ENCODE measurements at places on chromosomes 6 and 20.

DNA sequence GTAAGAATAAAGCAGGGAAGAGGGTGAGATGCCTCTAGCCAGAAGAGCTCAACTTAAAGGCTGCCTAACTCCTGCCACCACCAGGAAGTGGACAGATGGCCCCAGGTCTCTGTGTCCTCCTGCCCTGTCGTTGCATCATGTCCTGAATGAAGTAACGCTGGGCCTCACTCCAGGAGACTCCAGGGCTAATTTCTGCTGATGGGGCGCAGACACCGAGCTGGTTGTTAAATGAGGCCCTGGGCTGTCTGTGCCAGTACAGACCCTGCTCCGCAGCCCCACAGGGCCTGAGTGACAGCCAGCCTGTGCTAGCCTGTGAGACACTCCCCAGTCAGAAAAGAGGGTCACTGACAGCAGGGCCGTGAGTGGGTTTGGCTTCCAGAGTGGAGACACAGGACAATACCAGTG lies 6.5 kb downstream of the IP6K3 start:
- DNase-seq = no peak

GRCh38 chr6:34414999-34415858 lies 10.6 kb downstream of the RPS10 start:
- peak; percentile 52 for DNase-seq

- peak; percentile 87 for DNase-seq
These were observed 62.3 kb downstream of the KIAA0319 start for GRCh38 chr6:24583463-24584381.

- DNase-seq = no peak
These were observed 1.5 kb upstream of the CRIP3 start for GRCh38 chr6:43310134-43310533.

DNA sequence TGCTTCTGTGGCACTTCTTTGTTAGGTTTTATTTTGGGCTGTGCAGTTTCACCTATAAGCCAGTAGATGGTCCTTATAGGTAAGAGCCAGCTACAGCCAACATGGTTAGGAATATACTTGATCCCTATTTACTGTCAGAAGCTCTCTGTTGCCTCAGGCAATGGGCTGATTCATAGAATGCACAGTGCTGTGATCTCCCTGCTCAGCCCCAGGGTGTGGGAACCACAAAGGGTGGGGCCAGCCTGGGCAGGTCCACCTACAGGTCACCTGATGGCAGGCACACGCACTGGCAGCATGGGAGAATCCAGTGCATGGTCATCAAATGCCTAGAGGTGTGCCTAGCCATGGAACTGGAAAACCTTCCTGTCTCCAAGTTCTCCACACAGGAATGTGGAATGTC lies 191.9 kb downstream of the MOXD1 start:
- DNase-seq = no peak

DNA sequence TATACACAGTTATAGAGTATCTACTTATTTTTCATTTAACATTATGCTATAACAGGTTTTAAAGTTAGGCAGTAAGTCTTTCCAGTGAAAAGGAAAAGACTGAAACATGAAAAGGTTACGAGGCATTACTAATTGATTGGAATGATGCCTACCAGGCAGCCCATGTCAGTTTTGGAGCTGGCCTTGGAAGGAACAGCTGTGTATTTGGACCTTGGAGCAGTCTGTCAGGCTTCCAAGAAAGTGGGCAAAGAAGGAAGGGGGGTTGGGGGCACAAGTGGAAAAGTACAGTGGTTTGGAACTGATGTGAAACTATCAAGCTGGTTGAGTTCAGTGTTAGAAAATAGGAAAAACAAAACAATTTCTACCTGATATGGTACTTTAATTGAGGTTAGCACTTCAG lies 41.7 kb downstream of the SLC16A10 start:
- DNase-seq = no peak

- no peak for DNase-seq
These were observed 120.7 kb downstream of the MTFR2 start for GRCh38 chr6:136129365-136129764.

DNA sequence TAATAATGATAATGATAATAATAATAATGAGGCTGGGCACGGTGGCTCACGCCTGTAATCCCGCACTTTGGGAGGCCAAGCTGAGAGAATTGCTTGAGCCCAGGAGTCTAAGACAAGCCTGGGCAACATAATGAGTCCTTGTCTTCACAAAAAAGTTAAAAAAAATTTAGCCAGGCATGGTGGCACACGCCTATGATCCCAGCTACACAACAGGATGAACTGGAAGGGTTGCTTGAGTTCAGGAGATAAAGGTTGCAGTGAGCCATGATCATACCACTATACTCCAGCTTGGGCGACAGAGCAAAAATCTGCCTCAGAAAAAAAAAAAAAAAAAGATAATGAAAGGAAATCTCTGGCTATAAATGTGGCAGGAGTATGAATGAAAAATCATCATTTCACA lies 213.4 kb downstream of the HIVEP2 start:
- no peak for DNase-seq

- no peak for DNase-seq
These were observed 26.1 kb downstream of the C20orf203 start for GRCh38 chr20:32647606-32648005.

DNA sequence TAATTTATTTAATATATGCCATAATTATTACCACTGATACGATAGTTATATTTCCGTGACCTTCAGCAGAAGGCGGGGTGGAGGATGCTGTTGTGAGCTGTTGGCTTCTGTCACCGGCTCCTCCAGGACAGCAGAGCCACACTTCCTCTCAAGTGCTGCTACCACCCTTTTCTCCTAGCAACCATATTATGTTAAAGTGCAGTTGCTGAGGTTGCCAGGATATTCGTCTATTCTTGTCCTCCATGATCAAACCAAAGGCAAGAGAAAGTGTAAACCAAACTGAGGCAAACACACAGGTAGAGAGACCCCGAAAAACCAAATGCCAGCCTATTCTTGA lies 27.8 kb downstream of the RGS17 start:
- DNase-seq = no peak

GRCh38 chr6:23414051-23414445 lies 712.0 kb upstream of the NRSN1 start:
- DNase-seq = peak; percentile 20

- DNase-seq = peak; percentile 42
These were observed 19.4 kb upstream of the MRGBP start for GRCh38 chr20:62776692-62777527.

DNA sequence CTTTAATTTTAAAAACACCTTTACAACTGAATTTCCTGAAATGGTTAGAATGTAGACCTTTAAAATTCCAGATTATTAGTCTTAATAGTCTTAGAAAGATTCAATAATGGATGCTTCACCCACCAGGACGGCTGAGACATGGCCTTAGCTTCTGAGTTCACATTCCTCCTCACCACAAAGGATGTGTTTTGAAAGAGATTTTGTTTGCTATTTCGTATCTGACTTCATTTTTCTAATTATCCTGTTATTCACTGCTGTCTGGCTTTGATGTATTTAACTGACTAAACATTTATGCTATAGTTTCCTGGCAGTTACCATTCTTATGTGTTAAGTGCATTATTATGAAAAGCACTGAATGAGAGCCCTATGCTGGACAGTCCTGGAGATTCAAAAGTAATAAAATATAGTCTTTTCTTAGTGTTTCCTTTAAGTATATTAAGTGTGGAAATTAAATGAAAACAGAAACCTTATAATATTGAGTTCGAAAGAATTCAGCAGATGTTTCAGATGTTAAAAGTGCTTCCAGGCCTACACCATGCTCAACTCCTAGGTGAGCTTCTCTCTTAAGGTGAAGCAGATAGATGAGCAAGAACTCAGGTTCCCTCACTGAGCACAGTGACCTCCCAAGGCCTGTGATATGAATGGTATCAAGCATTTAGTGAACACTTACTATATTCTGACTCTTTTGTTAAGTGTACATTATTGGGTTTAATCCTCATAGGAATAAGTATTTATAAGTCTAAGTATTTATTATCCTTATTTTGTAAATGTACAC lies 40.3 kb downstream of the MAP3K4 start:
- DNase-seq = no peak
